ENCODE measurements at places on chromosomes 3 and 15.

DNA sequence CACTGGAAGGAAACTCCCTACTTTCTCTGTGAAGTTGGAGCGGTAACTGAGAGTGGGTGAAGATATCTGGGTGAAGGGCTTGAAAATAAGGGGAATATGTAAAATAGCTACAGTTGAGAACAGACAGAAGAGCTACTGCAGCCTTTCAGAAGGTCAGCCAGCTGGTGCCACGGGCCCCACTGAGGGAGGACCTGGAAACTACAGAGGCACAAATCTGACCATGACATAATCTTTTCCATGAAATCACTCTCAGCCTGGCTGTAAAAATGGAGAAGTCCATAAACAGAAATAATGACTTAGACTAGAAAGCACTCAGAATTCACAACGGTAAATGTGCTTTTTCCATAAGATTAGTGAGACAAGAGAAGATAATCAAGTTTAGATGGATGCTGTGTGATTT is 46.4 kb downstream of the ST3GAL6 start:
- no peak for DNase-seq

DNA sequence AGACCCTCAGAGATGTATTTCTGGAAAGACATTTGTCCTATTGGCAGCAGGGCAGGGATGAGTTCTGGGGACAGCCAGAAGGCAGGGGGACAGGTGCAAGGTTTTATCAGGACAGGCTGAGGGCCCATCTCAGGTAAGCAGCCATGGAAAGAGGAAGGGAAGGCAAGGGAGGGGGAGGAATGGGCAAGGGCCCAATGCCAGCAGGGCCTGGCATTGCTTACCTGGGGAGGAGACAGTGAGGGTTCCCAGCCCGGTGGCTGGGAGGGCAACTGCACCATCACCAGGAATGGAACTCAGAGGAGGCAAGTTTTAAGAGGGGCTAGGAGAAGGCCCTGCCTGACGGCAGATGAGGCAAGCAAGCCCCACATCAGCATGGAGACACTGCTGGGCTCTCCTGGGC is 3.1 kb downstream of the ARPIN start:
- DNase-seq: no peak

GRCh38 chr3:50241713-50242380 is 5.8 kb downstream of the GNAI2 start:
- DNase-seq: no peak

- DNase-seq: peak; percentile 40
These were observed 42.7 kb downstream of the THBS1 start for GRCh38 chr15:39623529-39623931.

- no peak for DNase-seq
These were observed 6.3 kb downstream of the SH3BP5 start for GRCh38 chr3:15326037-15326436.

- no peak for DNase-seq
These were observed 8.8 kb downstream of the C3orf22 start for GRCh38 chr3:126549861-126550487.

GRCh38 chr3:13483988-13484695 is 4.0 kb downstream of the HDAC11 start:
- no peak for DNase-seq

GRCh38 chr15:38017721-38018120 is 83.3 kb downstream of the TMCO5A start:
- DNase-seq: no peak

DNA sequence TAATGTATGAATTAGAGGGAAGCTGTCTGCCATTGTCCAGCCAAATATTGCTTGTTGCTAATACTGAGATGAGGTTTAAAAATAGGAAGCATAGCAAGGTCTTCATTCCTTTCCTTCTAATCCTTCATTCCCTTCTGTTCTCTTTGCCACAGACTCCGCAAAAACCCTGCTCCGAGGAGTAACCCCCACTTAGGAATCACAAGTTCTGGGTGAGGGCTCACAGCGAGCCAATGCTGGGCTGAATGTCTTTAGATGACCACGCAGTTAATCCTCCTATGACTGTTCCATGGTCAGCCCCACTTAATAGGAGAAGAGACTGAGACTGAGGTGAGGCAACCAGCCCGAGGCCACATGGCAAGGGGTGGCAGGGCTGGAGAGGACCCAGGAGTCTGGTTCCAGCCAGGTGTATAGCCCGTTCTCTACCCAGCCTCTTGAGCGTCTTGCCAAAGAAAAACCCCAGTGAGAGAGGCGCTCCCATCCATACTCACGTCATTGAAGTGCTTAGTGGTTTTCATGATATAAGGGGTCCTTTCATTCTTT is 44.9 kb upstream of the CTSH start:
- no peak for DNase-seq

DNA sequence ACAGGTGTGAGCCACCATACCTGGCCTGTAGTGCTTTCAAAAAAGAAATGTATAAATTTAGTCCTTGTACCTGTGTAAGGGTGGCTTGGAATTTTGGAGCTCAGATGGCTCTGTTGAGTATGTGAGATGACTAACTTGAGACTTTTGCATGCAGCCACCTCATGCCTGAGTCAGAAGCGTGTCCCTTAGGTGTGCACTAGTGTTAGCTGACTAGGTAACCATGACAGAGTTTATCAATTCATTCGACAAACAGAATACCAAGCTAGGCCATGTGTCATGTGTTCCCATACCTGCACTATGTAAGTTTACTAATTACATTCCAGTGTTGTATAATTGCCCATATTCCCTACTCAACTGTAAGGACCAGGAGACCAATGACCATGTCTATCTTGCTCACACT is 4.0 kb upstream of the ZNF639 start:
- DNase-seq: no peak

DNA sequence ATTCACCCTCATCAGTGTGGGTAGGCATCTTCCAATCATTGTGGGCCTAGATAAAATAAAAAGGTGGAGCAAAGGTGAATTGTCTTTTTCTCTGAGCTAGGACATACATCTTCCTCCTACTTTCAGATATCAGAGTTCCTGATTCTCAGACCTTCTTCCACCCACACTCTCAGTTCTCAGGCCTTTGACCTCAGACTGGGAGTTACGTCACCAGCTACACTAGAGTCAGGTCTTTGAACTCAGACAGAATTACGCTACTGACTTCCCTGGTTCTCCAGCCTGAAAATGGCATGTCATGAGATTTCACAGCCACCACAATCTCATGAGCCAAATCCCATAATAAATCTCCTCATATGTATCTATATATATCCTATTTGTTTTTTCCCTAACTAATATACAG is 39.0 kb downstream of the STRIT1 start:
- no peak for DNase-seq

GRCh38 chr15:45242289-45242688 is 9.7 kb upstream of the SLC28A2 start:
- DNase-seq: no peak

DNA sequence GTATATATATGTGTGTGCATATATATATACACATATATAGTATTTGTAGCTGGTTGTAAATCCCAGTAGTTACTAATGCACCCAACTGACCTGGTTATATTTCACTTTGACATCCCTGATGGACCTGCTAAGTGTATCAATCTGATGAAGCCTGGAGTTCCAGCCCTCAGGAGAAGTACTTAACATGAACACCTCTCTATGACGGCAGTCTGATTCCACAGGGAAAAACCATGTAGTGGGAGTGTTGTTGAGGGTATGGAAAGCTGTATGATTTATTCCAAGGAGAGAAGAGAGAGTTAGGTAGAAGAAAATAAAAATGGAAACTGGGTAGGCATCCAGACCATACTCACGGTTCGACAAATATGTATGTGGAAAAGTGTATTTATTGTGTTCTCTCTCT is 531.2 kb upstream of the SEMA6D start:
- DNase-seq: no peak

GRCh38 chr15:29139072-29139471 is 130.6 kb downstream of the NSMCE3 start:
- DNase-seq: no peak

DNA sequence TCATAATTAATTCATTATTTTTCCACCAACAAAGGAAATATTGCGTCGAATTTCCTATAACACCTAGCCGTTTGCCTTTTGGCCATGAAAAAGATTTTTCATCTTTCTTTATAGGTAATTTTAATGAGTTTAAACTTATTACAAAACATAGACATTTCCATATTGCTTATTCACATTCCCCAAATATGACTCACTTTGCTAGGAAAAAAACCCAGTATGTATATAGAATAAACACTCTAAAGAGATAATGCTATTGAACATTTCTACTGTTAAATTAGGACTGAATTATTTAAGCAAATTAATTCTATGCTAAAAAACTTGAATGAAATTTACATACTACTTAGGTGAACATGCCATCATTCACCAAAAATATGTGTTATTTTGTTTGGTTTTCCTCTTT is 16.2 kb downstream of the ZPLD1 start:
- no peak for DNase-seq

DNA sequence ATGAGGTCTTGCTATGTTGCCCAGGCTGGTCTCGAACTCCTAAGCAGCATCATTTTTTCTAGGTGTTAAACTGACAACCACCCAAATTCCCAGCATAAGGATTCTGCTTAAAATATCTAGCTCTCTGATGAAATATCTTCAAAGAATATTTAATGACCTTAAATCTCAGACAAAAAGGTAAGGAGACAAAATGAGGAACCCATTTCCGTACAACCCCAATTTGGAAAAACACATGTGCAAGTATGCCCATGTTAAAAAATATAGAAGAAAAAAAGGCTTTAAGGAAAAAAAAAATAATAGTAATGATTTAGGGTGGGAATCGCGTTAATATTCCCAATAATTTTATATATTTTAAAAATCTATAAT is 1.4 kb upstream of the SACM1L start:
- DNase-seq: no peak

DNA sequence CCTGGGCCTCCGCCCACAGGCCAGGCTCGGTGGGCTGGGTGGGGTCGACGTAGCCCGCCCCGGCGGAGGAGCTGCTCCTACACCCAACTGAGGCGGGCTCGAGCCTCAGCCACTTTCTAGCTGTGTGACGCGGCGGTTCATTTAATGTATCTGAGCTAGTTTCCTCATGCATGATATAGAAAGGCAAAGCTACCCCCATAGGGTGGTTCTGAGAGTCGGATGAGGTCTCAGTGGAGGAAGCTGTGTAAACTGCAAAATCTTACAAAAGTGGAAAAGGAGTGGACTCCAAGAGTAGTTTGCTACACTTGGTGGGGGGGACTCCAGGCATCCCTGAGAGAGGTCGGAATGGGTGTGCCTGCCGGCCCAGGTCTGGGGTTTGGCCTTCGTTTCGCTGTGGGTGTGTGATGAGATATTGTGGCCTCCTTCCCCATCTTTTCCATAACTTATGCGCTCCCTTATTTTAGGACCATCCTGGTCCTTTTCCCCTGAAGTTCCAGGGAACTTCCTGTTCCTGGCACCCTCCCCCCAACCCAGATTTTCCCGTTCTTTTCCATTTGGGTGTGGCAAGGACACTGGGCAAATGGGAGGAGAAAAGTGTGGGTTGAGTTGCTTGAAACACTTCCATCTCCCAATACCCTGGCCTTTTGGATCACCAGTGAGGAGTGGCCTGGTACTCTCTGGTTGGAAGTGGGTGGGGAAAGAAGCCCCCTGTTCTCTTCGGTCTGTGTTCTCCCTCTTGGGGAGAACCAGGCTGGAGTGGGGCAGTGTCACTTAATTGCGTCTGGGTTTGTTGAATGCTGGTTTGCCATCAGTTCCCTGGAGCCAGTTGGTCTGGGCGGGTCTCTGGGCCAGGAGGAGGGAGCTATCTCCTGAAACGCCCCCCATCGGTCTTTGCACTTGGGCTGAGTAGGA is 1.1 kb downstream of the PDIA5 start:
- DNase-seq: no peak

DNA sequence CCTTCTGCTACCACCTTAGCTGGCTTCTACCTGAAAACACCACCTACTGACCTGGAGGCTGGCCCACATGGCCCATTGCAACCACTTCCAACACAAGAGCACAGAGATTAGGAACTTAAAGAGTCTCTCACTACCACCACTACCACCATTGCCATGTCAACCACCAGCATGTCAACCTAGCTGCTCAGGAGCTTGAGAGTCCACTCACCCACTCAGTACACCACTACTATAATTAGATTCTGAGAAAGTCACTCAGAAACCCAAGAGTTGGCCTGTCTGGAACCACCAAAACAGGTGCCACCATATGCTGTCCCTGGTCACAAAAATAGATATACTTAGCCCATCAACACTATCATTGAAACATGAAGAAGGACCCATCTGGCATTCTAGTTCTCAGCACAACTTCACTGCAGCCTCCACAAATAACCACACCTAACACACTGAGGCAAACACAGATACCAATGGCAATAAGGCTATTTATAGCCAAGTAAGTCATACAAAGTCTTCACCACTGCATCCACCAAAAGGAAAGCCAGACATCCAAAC is 806.7 kb upstream of the EPHA6 start:
- DNase-seq: no peak

DNA sequence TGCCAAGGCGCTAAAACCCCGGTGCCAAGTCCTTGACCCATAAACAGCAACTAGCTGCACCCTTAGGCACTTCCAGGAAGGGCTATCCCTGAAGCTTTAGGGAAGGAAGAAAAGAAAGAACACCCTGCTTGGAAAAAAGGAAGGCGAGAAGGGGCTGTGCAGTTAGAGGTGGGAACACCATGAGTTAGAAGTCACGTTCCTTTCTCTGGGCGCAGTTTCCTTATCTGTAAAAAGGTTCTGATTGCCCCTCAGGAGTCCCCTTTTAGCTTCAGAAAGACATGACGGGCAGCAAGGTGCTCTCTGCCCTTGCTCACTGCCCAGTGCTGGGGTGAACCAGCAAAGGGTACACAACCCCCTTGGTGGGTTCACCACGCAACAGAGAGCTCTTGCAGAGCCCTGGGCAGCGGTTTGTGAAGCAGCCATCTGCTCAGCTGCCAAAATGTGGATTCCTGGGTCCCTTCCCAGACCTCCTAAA is 798 bp downstream of the GCHFR start:
- no peak for DNase-seq

- DNase-seq: no peak
These were observed 217.9 kb downstream of the SATB1 start for GRCh38 chr3:18207226-18207625.

GRCh38 chr3:181631901-181632300 is 79.8 kb upstream of the SOX2 start:
- no peak for DNase-seq

DNA sequence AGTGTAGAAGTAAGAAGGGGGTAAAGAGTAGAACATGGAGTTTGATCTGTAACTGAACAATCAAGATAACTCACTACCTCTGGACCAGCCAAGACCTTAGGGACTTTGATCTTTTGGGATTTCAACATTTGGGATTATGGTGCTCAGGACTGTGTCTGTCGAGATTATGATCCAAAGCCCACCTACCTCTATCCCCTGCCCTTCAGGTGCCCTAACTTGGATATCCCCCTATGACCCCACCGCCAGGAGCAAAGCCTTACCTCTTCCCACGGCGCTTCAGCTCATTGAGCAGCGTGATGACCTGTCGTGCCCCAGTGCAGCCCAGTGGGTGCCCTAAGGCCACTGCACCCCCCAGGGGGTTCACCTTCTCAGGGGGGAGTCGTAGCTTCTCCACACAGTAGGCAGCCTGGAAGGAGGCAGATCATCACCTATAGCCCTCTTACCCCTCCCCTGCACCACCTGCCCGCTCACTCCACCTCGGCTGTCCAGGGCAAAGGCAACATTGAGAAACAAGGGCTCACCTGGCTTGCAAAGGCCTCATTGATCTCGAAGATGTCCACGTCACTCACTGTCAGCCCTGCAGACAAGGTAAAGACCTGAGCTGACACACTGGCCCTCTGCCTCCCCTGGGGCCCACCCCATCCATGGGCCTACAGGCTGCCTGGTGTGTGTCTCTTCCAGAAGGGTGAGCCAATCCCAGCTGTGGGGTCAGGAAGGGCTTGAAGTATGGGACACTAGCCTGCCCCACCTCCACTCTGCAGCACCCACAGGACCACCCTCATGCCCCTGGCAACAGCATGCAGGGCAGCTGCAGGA is 11.4 kb downstream of the ACAA1 start:
- DNase-seq: no peak
